Fibroblast of villous mesenchyme (primary cell): ENCODE measurements at places on chromosomes 2 and 18.

DNA sequence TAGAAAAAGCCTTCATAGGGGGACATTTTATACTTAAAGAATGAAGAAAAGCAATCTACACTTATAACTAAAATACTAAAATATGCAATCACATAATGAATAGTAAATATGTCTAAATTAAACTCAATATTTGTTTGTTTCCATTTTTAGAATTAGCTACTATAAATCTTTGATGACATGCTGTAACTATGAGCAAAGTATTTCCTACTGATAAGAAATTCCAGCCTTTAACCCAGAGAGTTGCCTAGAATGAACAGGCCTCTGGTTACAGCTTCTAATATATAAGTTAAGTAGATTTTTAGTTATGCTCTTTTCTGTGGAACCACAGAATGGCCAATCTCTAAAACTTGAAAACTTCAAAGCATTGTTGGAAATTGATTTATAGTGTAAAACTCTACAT is 1465.6 kb upstream of the ZEB2 start:
- DNase-seq: peak; percentile 14

DNA sequence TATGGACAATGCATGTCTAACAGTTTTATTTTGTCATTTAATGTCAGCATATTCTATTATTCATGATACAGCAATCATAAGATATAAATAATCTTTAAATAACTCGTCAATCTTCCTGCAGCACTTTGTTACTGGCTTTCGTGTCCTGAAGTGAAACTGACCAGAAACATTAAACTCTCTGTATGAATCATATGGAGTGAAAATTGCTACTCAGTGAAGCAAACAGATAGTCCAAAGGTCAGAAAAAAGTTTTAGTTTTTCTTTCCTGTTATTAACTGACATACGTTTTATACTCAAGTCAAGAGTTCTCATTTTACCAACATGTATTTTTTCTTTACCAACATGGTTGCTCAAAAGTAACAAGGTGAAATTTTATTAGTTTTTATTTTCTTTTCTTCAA is 106.8 kb upstream of the GALNT5 start:
- peak; percentile 62 for DNase-seq

DNA sequence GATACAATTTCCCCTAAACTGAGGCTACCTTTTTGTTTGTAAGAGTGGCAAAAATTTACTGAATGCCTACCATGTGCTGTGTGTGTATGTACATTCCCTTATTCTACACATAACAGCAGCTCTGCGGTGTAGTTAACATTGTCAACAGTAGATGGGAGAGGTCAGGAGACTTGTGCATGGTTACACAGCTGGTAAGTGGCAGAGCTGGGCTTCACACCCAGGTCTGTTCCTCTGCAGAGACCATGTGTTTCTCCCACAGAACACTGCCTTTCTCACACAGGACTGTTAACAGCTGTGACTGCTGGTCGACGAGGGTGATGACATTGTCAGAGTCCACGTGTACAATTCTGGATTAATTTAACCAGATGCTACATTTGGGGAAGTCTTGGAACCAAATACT is 49.1 kb downstream of the EML6 start:
- no peak for DNase-seq

GRCh38 chr2:224574423-224575084 is 10.6 kb downstream of the CUL3 start:
- no peak for DNase-seq

- no peak for DNase-seq
Observed at GRCh38 chr2:173349287-173349686, 5.4 kb upstream of the CDCA7 start.

DNA sequence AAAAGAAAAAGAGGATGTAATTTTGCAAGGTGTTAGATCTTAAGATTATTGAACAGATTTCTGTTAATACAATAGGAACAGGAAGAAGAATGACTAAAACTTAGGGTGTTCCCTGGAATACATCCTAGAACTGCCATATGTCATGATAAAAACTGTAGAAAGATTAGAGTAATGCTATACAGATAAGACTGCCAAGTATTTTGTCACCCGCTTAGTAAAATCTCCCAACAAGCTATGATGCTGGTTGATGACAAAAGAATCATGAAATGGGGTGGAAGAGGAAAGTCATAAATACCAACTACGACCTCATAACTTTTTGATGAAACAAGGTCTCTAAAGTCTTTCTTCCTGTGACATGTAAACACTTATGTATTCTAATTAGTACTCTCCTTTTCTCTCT is 163.6 kb upstream of the COL3A1 start:
- peak; percentile 77 for DNase-seq

DNA sequence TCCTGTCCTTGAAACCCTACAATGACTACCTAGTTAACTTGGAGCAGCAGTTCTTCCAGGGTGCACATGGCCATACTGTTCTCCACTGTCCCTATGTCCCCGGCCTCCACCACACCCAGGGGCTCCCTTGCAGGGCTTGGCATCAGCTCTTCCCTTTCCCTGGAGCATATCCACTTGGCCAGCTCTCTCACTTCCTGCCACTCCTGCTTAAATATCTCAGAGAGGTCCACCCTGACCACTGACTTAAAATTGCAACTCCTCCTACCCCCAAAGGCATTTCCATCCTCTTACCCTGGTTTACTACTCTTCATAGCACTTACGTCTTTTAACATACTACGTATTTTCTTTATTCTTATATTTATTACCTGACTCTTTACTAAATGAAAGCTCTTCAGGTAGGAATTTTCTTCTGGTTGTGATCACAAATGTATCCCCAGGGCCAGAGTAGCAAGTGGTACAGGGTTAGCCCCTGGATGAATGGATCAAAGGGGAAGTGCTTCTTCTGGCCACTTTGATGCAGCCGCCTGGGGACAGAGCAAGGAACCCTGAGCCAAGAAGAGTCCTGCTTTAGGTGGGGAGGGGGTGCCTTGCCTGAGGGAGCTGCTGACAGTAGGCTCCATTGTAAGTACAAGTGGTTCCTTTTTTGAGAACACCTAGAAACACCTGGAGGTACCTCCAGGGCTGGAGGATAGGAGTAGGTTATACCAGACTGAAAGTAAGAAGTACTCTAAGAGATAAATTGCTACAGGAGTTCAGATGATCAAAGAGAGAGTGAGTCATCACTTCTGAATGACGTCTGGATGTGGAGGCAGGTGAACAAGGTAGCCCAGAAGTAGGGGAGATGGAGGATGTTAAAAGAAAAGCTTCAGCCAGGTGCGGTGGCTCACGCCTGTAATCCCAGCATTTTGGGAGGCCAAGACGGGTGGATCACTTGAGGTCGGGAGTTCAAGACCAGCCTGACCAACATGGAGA is 82.2 kb downstream of the SOCS6 start:
- DNase-seq: no peak

- DNase-seq: peak; percentile 50
Observed at GRCh38 chr18:22711192-22711685, 221.9 kb upstream of the RBBP8 start.

GRCh38 chr18:50138181-50139064 is 56.5 kb downstream of the MYO5B start:
- no peak for DNase-seq

DNA sequence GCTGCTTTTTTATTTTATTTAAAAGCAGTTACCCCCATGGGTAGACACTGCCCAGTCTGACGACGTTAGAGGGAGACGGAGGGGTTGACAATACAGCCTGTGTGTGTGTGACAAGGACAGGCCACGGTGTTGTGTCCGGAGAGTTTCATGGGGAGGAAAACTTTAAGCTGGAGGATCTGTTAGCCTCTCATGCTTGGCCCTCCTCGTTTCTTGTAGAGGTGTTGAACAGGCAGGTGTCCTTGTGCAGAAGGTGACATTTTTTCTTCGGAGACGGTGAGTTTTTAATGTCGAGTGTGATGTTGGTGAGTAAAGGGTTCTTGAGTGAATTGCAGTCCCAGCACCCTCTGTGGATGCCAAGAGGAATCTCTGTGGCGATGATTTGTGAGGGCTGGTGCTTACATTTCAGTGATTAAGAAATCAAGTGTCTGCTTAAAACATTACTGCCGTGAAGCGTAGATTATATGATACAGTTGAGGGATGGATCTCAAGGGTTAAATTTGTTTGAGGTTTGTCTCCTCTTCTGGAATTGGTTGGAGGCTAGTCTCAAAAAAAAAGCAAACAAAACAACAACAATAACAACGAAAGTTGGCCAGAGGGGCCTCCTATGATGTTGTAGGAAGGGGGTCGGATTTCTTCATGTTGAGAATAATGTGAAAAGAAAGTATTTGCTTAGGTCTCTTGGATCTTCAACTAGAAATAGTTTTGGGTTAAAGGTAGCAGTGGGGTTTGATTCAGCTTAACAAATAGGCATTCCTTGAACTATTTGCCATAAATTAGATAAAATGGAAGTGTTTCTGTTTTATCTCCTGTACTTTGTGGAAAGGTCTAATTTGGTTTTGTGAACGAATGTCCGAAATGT is 1.6 kb downstream of the NCOA1 start:
- peak; percentile 53 for DNase-seq
